ENCODE measurements at places on chromosomes 1 and 21. TPM values are rescaled to one million over a fixed set of nuclear protein-coding genes. Genes with fewer than 3 reads are reported as not detected.

DNA sequence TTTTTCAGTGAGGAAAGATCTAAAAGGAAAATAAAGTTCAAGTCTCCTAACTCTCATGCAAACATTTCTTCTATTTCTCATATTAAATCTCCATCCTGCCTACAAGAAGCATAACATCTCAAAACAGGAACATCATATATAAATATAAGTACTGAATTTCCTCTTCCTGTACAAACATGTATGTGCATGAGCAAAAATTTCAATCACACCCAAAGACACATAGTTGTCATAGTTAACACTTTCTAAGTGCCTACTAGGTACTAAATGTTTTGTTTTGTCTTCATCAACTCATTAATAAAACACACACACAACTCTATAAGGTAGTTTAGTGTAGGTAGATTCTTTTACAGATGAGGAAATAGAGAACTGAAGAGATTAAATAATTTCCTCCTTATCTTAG is 237.1 kb upstream of the ADGRL2 start:
- DNase-seq: no peak

DNA sequence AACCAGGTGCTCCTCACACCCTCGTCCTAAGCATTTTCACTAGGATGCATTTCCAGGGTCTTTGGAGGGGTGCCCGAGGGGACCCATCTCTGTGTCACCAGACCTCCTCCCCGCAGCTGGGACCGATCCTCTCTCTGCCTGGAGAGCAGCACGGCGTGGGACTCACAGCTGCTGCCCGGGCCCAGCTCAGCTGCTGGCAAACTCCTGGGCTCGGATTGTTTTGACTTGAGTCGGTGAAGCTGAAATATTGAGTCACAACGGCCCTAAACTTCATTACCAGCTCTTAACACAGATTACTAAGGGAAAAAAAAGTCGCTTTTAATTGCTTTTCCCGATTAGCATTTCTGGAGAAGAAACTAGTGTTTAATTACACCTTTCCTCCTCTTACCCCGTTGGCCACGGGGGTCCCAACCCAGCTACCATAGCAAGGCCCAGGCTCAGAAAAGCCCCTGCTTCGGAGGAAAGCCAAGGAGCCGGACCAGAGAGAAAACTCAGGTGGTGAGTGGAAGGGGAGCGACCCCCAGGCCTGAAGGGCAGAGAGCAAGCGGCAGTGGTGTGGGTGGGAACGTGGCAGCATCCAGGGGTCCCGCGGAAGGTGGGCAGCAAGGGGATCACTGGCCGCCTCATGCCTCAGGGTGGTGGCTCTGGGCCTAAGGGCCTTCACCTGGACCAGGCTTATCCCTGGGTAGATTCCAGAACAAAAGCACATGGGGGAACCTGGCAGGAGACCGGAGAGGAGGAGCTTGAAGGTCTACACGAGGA is 41.7 kb downstream of the CASZ1 start:
- DNase-seq: no peak

- DNase-seq: no peak
Measured at GRCh38 chr1:21322681-21323016, 32.4 kb upstream of the ECE1 start.

- no peak for DNase-seq
Measured at GRCh38 chr1:119906927-119907652, 10.8 kb upstream of the ADAM30 start.

- DNase-seq: no peak
Measured at GRCh38 chr21:37462087-37462861, 95.7 kb downstream of the DYRK1A start.

The PGBD5 gene
- total RNA-seq: 18.5 TPM

The MYBPH gene
- not detected for total RNA-seq

DNA sequence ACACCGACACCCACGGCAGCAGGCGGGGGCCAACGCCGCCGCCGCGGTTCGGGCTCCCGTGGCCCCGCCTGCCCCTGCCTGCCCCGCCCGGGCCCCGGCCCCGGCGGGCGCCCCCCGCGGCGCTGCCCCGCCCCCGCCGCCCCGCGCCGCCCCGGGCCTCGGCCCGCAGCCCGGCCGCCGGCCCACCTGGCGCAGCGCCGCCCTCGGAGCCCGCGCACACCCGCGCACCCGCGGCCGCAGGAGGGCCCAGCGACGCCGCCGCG is at the start of gene WNT3A:
Gene WNT3A (plus strand): TSS at position 213 of the 263 bp plus-strand sequence. CDS start 131 bp downstream, outside the sequence.
- no peak for DNase-seq

- no peak for DNase-seq
Measured at GRCh38 chr1:206744683-206745082, 25.9 kb upstream of the IL19 start.

DNA sequence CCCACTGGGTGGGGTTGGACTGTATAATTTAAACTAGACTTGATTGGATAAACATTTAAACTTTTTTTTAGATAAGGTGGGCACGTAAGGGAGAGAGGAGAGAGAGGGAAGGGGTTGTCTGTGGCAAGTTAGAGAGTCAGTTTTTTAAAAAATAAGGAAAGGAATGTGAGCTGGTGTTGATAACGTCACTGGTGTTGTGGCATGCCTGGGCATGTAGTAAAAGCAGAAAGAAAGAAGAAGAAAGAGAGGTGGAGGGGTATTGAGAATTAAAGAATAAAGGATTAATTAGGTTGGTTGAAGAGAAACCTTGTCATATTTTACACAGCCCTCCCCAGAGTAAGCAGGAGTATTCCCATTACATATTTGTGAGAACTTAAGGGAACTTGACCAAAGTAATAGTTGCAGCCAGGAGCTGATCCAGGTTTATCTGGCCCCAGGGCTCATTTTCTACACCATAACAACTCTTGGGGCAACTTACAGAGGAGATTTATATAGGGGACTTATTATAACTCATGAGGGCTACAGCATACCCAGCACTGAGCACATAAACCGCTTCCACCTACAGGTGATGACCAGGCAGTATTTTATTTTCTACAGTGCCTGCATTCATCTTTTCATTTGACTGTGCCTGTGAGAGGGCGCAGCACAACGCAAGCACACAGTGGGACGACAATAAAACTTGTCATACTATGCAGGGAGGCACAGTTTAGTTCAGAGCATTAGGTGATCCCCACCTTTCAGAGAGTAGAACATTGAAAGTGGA is 70.2 kb downstream of the CCDC30 start:
- DNase-seq: no peak

- no peak for DNase-seq
Measured at GRCh38 chr1:11078631-11079030, 18.8 kb upstream of the SRM start.

- no peak for DNase-seq
Measured at GRCh38 chr1:156128308-156128653, 13.8 kb downstream of the LMNA start.

GRCh38 chr21:38221594-38221993 is 35.2 kb upstream of the KCNJ15 start:
- no peak for DNase-seq

The SPRR2G gene
- total RNA-seq: not detected

GRCh38 chr1:207329469-207329868 is 8.0 kb downstream of the CD55 start:
- DNase-seq: no peak

DNA sequence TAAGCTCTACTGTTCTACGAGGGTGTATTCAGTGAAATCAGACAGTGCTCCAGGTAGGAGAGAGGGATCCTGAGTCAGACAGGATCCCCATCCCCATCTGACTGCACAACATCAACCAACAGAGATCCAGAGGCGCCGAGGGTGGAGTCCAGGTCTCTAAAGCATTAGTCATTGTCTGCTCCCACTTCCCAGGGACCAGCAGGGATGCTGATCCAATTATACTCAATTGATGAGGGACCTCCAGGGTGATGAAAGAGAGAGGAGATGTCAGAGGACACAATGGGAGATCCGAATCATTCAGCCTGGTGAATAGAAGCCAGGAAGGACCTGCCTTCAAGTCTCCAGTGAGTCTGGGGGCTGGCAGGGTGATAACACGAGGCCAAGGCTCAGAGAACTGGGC is 39.5 kb upstream of the STMN1 start:
- no peak for DNase-seq

GRCh38 chr1:165738794-165739193 is 29.9 kb downstream of the TMCO1 start:
- DNase-seq: no peak

The PLEKHM2 gene
- 78.1 TPM for total RNA-seq

DNA sequence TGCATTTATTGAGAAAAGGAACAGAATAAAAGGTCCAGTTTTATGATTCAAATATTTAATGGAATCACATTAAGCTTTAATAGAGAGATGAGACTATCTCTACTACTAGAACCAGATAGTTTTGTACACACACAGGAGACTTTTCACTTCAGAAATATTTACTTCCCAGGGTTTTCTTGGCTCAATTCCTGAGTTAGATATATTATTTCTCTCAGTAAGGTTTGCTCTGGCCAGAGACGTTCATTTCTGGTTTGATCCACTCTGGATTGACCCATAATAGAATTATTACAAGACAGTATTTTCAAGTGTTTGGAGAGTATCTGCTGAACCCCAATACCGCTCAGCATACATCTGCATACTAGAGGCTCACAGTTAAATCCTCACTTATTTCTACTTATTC is 1.3 kb upstream of the RCOR3 start:
- no peak for DNase-seq

GRCh38 chr1:193377472-193377871 is 191.1 kb upstream of the B3GALT2 start:
- DNase-seq: no peak

The RGS18 gene
- total RNA-seq: 1.9 TPM

- DNase-seq: no peak
Measured at GRCh38 chr1:162672622-162673260, 40.5 kb downstream of the DDR2 start.

The HFM1 gene
- 3.0 TPM for total RNA-seq

The SRGAP2C gene
- total RNA-seq: 27.6 TPM

The B3GALT2 gene
- total RNA-seq: 51.7 TPM

DNA sequence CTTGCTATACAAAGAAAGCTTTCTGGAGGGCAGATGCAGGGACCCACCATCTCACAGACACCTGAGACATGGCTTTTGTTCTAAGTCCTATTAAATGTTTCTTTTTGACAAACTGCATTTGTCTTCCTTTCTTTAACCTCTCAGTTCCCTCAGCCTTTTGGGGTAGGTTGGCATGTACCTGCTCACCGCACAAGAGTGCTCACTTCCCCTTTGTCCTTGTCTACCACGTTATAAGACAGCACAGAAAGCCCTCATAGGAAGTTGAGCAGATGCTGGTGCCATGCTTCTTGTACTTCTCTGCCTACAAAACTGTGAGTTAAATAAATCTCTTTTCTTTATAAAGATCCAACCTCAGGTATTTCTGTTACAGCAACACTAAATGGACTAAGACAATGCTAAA is 31.9 kb upstream of the RGS21 start:
- no peak for DNase-seq

The NTRK1 gene
- total RNA-seq: 0.43 TPM

- no peak for DNase-seq
Measured at GRCh38 chr1:74650561-74650960, 23.0 kb downstream of the ERICH3 start.

DNA sequence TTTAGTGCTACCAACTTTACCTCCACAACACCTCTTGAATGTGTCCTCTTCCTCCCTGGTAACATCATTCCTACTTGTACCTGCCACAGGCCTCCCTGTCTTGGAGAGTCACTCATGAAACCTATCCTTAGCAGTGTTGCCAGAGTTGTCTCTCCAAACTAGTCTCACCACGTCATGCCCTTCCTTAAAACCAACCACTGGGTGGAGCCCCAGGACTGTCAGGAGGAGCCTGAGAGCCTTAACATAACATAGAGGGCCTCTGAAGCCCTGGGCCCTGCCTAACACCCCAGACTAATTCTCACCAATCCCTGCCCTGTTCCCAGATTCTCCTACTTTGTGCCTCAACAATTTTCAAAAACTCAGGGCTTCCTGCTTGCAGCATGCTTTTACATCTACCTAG is 65.3 kb downstream of the ZNF697 start:
- DNase-seq: no peak

GRCh38 chr1:208837242-208837641 is 593.1 kb upstream of the PLXNA2 start:
- DNase-seq: no peak

DNA sequence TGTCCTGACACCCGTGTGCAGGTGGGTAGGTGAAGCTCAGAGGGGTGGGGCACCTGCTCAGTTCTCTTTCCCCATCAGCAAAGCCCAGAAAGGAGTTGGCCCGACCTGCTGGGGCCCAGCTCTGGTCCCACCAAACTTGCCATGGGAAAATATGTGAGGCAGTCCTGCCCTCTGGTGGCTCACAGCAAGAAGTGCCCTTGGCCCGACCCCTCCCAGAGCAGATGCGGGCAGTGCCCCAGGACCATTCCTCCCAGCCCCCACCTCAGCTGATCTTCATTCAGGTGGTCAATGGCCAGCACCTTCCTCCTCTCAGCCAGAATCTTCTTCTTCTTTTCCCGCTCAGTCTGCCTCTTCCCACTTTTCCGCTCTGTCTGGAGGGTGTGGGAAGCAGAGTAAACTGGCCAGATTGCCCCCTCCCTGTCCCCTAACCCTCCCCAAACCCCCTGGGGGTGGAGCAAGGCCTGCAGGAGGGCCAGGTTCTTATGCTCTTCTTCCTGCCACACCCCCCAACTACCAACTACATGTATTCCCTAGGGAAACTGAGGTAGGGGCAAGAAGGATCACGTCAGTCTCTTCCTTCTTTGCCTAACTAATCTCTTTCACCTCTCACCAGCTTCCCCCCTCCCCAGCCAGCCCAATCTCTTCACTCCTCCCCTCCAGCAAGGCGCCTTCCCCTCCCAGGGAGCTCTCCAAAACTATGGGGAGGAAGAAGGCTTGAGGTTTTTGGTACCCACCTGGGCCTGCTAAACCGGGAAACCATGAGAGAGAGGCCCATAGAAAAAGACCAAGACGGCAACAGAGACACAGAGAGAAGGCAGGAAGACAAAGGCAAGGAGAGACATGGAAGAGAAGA is 15.6 kb downstream of the TNNT2 start:
- DNase-seq: no peak

- no peak for DNase-seq
Measured at GRCh38 chr1:112344754-112345423, 51.1 kb upstream of the CTTNBP2NL start.

The CHML gene
- 3.2 TPM for total RNA-seq

DNA sequence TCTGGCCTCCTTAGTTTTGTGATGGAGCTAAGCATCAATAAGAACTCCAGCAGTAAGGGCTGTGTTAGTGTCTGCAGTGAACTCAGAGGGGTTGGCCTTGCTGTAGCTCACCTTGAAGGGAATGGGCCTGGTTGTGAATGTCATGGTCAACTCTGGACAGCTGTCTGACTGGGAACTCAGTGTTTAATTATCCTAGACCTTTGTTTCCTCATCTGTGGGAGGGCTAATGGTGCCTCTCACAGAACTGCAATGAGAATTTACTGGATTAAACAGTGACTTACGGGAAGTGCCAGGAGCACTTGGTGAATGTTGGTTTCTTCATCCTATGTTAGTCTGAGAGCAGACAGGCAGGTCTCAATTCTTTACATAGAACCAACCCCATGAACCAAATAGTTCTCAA is 23.7 kb downstream of the HMGCS2 start:
- no peak for DNase-seq

The KCNA3 gene
- 1.9 TPM for total RNA-seq

The CLDN17 gene
- not detected for total RNA-seq
